ENCODE measurements at places on chromosomes 11 and 22.
A peak's percentile ranks its signal among the peaks of the same experiment; 100 is the strongest.

DNA sequence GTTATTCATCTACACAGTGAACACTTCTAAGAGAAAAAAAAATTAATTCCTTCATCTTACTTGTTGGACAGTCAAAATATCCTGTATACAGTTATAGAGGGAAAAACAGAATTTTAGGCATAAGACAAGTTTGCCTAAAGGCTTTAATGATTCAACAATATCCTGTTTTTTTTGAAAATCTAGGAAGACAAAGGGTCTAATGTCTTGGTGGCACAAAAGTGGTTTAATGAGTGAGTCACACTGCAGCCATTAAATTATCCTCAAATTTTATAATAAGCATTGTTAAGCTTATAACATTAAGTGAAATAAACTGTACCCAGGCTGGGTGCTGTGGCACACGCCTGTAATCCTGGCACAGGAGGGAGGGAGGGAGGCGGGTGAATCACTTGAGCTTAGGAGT, 72.9 kb downstream of the GAB2 start:
- DNase-seq, result no peak

GRCh38 chr11:3747704-3748103, 49.6 kb downstream of the NUP98 start:
- peak; percentile 31 for DNase-seq

- no peak for DNase-seq
These were observed 25.6 kb downstream of the MN1 start for GRCh38 chr22:27775758-27776649.

DNA sequence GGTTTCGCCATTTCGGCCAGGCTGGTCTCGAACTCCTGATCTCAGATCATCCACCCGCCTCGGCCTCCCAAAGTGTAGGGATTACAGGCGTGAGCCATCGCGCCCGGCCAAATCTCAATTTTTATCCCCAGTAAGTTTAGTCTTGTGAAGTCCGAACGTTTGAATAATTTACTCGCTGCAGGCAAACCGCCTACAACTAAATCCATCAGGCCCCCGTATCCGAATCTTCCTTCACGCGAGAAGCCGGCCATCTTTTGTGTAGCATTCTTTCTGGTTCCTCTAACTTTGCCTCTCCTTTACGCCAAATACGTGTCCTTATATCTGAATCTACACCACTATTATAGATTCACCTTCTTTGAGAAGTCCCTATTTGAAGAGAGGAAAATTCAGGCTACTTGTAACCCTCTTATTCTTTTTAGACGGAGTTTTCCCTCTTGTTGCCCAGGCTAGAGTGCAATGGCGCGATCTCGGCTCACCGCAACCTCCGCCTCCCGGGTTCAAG, 581 bp upstream of the EIF3L start:
- no peak for DNase-seq

- DNase-seq, result no peak
These were observed 32.7 kb downstream of the RIBC2 start for GRCh38 chr22:45446216-45446615.

DNA sequence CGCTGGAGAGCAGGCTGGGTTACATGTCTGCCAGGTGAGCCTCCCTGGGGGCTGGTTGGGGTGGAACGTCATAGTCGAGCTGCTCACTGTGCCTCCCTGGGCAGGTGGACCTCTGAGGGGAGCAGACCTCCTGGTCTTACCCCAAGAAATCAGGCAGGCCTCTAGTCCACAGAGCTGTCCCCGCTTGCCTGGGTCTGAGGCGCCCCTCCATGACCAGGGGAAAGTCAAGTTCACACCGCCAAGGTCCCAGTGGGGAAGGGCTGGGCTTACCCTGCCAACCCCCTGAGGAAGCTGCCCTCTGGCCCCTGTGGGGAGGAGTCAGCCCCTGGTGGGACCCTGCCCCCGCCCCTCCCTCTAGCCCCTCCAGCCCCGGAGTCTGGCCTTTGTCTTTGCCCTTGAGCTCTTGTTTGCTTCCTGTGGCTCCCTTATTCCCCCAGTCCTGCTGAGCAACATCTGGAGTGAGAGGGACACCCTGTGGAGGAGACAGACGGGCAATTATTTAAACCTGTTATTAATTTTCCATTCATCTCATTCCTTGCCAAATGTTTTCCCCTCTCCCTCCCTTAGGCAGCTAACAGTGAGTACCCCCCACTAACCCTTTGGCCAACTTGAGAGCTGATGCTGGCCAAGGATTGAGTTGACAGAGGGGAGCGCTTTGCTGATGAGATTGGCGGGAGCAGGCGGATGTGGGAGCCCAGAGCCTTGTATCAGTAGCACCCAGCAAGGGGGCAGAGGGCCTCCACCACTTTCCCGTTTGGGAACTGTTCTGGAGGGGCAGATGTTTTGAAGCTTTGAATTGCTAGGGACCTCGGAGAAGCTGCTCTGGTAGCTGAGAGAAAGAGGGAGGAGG, 83.4 kb downstream of the CEP164 start:
- DNase-seq, result no peak
